ENCODE measurements at places on chromosomes 5 and 9.

DNA sequence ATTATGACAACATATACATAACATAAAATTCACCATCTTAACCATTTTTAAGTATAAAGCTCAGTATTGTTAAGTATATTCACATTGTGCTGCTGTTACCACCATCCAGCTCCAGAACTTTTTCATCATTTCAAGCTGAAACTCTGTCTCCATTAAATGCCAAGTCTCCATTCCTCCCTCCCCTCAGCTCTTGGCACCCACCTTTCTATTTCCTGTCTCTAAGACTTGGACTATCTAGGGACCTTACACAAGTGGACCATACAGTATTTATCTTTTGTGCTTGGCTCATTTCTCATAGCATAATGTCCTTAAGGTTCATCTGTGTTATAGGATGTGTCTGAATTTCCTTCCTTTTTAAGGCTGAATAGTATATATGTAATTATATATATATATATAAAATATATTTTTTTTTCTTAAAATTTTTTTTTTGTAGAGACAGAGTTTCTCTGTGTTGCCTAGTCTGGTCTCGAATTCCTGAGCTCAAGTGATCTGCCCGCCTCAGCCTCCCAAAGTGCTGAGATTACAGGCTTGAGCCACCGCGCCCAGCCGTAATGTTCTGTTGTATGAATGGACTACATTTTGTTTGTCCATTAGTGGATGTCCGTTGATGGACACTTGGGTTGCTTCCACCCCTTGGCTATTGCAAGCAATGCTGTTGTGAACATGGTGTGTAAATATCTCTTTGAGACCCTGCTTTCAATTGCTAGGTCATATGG is 72.3 kb downstream of the EHMT1 start:
- peaks cover 22% of the 10 kb centered on the region for H3K4me1 ChIP-seq
- no peaks in the 10 kb centered on the region for H3K27me3 ChIP-seq
- H3K4me3 ChIP-seq = no peak overlapping the region
- H3K36me3 ChIP-seq = peaks cover 16% of the 10 kb centered on the region
- DNase-seq = no peak
- H3K27ac ChIP-seq = peak overlapping the region; percentile 52

GRCh38 chr9:134040781-134041648 is 15.7 kb downstream of the BRD3OS start:
- no peaks in the 10 kb centered on the region for H3K27me3 ChIP-seq
- H3K4me1 ChIP-seq = no peaks in the 10 kb centered on the region
- H3K36me3 ChIP-seq = peaks cover 35% of the 10 kb centered on the region
- H3K27ac ChIP-seq = no peak overlapping the region

- no peaks in the 10 kb centered on the region for H3K36me3 ChIP-seq
- no peaks in the 10 kb centered on the region for H3K27me3 ChIP-seq
- no peak overlapping the region for H3K4me3 ChIP-seq
- DNase-seq = no peak
Measured at GRCh38 chr5:117945258-117945657, 1043.1 kb downstream of the DTWD2 start.

GRCh38 chr5:24167806-24168205 is 477.0 kb downstream of the CDH10 start:
- no peaks in the 10 kb centered on the region for H3K27me3 ChIP-seq
- no peak for DNase-seq
- no peaks in the 10 kb centered on the region for H3K36me3 ChIP-seq
- no peak overlapping the region for H3K4me3 ChIP-seq
- no peaks in the 10 kb centered on the region for H3K4me1 ChIP-seq
- no peak overlapping the region for H3K27ac ChIP-seq

- no peak for DNase-seq
- H3K4me3 ChIP-seq = no peak overlapping the region
- no peaks in the 10 kb centered on the region for H3K4me1 ChIP-seq
Measured at GRCh38 chr5:5383461-5383860, 39.0 kb upstream of the ICE1 start.

GRCh38 chr5:171956887-171957495 is 49.4 kb downstream of the FBXW11 start:
- H3K36me3 ChIP-seq = peaks cover 17% of the 10 kb centered on the region
- no peak for DNase-seq
- H3K4me1 ChIP-seq = peaks cover 46% of the 10 kb centered on the region
- H3K4me3 ChIP-seq = peak overlapping the region; percentile 16
- peak overlapping the region; percentile 88 for H3K27ac ChIP-seq

- peak overlapping the region; percentile 83 for H3K27ac ChIP-seq
- peaks cover 5% of the 10 kb centered on the region for H3K27me3 ChIP-seq
- H3K4me1 ChIP-seq = peaks cover 34% of the 10 kb centered on the region
- H3K36me3 ChIP-seq = peaks cover 3% of the 10 kb centered on the region
- DNase-seq = peak; percentile 78
Measured at GRCh38 chr9:134396825-134397224, 70.6 kb downstream of the RXRA start.

- no peaks in the 10 kb centered on the region for H3K36me3 ChIP-seq
- H3K4me1 ChIP-seq = no peaks in the 10 kb centered on the region
- peaks cover 12% of the 10 kb centered on the region for H3K27me3 ChIP-seq
- DNase-seq = no peak
Measured at GRCh38 chr5:51404255-51404654, 21.0 kb downstream of the ISL1 start.

- no peaks in the 10 kb centered on the region for H3K27me3 ChIP-seq
- H3K36me3 ChIP-seq = no peaks in the 10 kb centered on the region
- DNase-seq = no peak
- no peak overlapping the region for H3K27ac ChIP-seq
- no peak overlapping the region for H3K4me3 ChIP-seq
Measured at GRCh38 chr9:78288214-78288892, 8.6 kb upstream of the PSAT1 start.

DNA sequence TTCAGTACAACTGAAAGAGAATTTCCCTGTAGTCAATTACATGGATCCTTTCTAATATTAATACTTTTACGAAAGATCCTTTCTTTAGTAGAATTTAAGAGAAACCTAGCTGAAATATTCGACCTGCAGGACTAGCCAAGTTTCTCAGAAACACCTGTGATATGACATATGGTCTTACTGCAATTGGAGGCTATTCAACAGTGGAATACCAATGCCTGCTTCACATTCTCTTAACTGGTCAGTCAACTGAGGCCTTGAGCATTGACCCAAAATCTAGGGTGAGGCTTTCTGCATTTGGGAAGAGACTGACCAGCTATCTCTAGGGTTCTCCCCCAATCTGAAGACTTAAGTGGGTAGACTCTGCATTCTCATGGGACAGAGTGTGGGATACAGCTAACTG is 12.3 kb downstream of the UBE2QL1 start:
- H3K27ac ChIP-seq = no peak overlapping the region
- no peaks in the 10 kb centered on the region for H3K36me3 ChIP-seq
- H3K27me3 ChIP-seq = peaks cover 11% of the 10 kb centered on the region
- DNase-seq = no peak

DNA sequence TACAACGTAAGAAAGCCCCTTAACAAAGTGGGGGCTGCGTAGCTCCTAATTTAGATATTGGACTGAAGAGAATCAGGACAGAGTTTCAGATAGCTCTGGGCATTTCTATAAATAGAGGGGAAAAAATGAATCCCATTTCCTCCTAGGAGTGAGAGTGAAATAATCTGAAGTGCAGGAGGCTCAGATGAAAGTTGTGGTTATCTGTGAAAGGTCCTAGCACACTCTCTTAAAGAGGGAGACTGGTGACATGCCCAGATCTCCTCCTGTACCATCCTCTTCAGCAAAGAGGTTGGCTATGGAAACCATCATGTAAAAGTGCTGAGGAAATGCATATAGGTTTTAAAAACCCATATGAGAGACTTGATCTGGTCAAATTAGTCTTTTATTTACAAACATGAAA is 143.4 kb downstream of the GABRB2 start:
- H3K4me3 ChIP-seq = no peak overlapping the region
- H3K27ac ChIP-seq = no peak overlapping the region
- no peaks in the 10 kb centered on the region for H3K27me3 ChIP-seq
- no peaks in the 10 kb centered on the region for H3K36me3 ChIP-seq

- H3K4me1 ChIP-seq = peaks cover 34% of the 10 kb centered on the region
- peak; percentile 90 for DNase-seq
- H3K27me3 ChIP-seq = peaks cover 16% of the 10 kb centered on the region
- peak overlapping the region; percentile 94 for H3K27ac ChIP-seq
- peaks cover 21% of the 10 kb centered on the region for H3K36me3 ChIP-seq
Measured at GRCh38 chr9:89605465-89606048, 745 bp downstream of the GADD45G start.

GRCh38 chr5:132456296-132456986 is 34.1 kb downstream of the IRF1 start:
- peaks cover 36% of the 10 kb centered on the region for H3K36me3 ChIP-seq
- DNase-seq = peak; percentile 90
- peak overlapping the region; percentile 99 for H3K27ac ChIP-seq
- peak overlapping the region; percentile 74 for H3K4me3 ChIP-seq

GRCh38 chr5:44446399-44446798 is 57.2 kb upstream of the FGF10 start:
- H3K4me1 ChIP-seq = no peaks in the 10 kb centered on the region
- no peaks in the 10 kb centered on the region for H3K27me3 ChIP-seq
- H3K36me3 ChIP-seq = no peaks in the 10 kb centered on the region
- no peak for DNase-seq

DNA sequence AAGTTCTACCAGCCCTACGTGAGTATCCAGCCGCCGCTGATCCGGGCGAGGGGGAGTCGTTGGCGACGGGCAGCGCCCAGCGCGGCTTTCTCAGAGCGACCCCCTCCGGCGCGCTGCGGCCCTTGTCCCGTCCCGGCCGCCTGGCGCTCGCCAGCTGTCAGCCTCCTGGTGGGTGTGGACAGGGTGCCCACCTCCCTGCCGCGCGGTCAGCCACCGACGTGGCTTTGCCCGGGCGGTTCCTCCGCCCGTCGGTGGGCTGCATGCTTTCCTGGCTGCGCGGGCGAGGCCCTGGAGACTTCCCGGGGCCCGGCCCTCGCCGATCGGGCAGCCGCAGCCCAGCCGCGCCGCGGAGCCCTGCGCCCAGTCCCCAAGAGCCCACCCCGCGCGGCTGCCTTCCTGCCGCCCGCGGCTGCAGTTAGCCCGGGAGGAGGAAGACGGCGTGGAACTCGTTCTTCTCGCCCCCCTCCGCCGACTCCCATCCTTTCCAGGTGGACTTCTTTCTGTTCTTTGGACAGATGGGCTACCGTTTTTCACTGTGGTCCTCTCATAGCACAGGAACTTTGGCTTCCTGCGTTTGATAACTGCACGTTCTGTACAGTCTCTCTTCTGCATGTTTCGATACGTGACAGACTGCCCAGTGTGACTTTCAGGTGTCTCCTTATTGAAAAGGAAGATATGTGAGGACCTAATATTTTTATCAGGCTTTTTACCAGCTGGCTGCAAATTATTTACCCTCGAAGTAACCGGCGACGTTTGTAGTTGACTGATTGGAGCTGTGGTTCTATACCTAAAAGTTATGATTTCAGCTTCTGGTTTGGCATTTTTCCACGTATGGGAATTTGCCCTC is 577 bp downstream of the AP3S1 start:
- peaks cover 9% of the 10 kb centered on the region for H3K27me3 ChIP-seq
- peaks cover 50% of the 10 kb centered on the region for H3K4me1 ChIP-seq
- H3K36me3 ChIP-seq = peaks cover 17% of the 10 kb centered on the region
- H3K27ac ChIP-seq = peak overlapping the region; percentile 100
- H3K4me3 ChIP-seq = peak overlapping the region; percentile 98

- no peaks in the 10 kb centered on the region for H3K36me3 ChIP-seq
- DNase-seq = no peak
- no peak overlapping the region for H3K27ac ChIP-seq
- H3K27me3 ChIP-seq = peaks cover 13% of the 10 kb centered on the region
Measured at GRCh38 chr5:133713751-133714150, 101.4 kb upstream of the FSTL4 start.

DNA sequence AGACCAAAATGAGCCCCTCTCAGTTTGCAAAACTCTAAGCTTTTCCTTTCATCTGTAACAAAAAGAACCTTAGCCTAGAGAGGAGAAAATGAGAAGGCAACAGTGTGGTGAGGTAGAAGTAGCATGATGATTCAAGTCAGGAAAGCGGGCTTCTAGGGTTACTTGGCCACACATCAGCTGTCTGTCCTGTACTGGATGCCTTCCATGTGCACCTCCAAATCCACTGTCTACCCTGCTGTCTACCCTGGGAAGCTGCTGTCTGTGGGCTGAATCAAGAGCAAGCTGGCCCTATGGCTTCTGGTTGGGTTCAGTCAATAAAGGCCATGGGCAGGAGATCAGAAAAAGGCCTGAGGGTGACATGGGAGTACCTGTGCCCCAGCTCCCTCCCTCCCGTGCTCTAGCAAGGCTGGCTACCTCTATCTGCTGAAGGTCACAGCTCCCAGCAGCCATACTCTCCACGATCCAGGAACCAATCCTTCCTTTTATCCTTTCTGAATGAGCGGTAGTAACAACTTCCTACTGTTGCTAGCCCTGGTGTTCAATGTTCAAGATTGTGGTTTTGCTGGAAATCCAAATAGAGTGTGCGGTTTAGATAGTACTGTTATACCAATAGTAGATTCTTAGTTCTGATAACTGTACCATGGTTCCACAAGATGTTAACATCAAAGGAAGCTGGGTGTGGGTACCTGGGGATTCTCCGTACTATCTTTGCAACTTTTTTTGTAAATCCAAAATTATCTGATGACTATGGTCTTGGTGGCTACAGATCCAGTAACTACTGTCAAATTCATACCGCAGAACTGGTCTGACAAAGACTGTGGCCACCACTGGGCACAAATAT is 191.0 kb downstream of the ESM1 start:
- peak overlapping the region; percentile 88 for H3K27ac ChIP-seq
- peaks cover 34% of the 10 kb centered on the region for H3K4me1 ChIP-seq
- peaks cover 13% of the 10 kb centered on the region for H3K36me3 ChIP-seq
- peak; percentile 67 for DNase-seq
- H3K27me3 ChIP-seq = peaks cover 16% of the 10 kb centered on the region

- H3K27ac ChIP-seq = no peak overlapping the region
- no peaks in the 10 kb centered on the region for H3K36me3 ChIP-seq
- no peak for DNase-seq
- no peaks in the 10 kb centered on the region for H3K4me1 ChIP-seq
- no peak overlapping the region for H3K4me3 ChIP-seq
Measured at GRCh38 chr5:57896576-57896975, 414.0 kb upstream of the ACTBL2 start.

GRCh38 chr9:94511134-94511954 is 43.5 kb upstream of the PCAT7 start:
- no peak overlapping the region for H3K4me3 ChIP-seq
- no peaks in the 10 kb centered on the region for H3K4me1 ChIP-seq
- no peak overlapping the region for H3K27ac ChIP-seq
- no peaks in the 10 kb centered on the region for H3K36me3 ChIP-seq

DNA sequence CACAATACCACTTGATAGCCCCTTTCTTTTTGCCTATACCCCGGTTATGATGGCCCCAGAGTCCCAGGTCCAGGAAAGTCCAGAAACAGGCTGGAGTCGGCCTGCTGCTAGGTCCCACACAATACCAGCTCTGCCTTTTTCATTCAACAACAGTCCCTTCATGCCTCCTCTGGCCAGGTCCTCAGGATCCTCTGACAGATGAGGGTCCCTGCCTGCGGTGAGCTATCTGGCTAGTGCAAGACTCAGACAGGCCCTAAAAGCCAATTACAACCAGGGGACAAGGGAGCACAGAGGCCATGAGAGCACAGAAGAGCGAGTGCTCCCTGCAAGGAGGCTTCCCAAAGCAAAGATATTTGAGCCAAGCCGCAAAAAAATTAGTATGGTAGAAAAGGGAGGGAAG is 84.8 kb upstream of the ZBTB43 start:
- peak overlapping the region; percentile 59 for H3K4me3 ChIP-seq
- peaks cover 21% of the 10 kb centered on the region for H3K27me3 ChIP-seq
- peak overlapping the region; percentile 87 for H3K27ac ChIP-seq
- no peak for DNase-seq
- H3K36me3 ChIP-seq = no peaks in the 10 kb centered on the region
- peaks cover 30% of the 10 kb centered on the region for H3K4me1 ChIP-seq

GRCh38 chr9:97602430-97602829 is 30.7 kb downstream of the TSTD2 start:
- H3K4me3 ChIP-seq = no peak overlapping the region
- no peaks in the 10 kb centered on the region for H3K27me3 ChIP-seq
- peaks cover 8% of the 10 kb centered on the region for H3K4me1 ChIP-seq
- H3K36me3 ChIP-seq = peaks cover 42% of the 10 kb centered on the region

- no peaks in the 10 kb centered on the region for H3K36me3 ChIP-seq
- H3K4me1 ChIP-seq = peaks cover 2% of the 10 kb centered on the region
- no peak overlapping the region for H3K27ac ChIP-seq
- H3K4me3 ChIP-seq = no peak overlapping the region
Measured at GRCh38 chr9:133795049-133795448, 56.9 kb upstream of the SARDH start.
